ENCODE measurements at places on chromosomes 4 and X.

GRCh38 chr4:87545052-87545451, 15.9 kb upstream of the SPARCL1 start:
- no peak for DNase-seq

DNA sequence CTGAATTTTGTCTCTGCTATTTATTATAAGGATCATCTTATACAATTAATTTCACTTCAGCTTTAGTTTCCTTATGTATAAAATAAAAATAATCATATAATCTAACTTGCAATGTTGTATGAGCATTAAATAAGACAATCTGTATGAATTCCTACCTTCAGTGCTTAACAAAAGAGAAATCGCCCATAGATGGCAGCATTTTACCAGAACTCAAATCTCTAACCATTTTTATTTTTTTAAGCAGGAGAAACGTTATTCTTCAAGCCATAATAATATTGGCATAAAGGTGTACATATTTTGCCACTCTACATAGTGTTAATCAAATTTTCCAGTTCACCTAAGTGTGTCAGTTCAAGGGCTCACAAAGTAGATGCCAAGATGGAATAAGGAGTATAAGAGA, 78.8 kb downstream of the TMEM47 start:
- no peak for DNase-seq

- DNase-seq, result no peak
Observed at GRCh38 chr4:33924239-33924638, 2320.1 kb downstream of the ARAP2 start.

- no peak for DNase-seq
Observed at GRCh38 chr4:105544520-105545286, 7.7 kb upstream of the ARHGEF38 start.

- peak; percentile 51 for DNase-seq
Observed at GRCh38 chrX:152926279-152926678, 28.4 kb downstream of the ZNF185 start.

- no peak for DNase-seq
Observed at GRCh38 chrX:130072345-130072740, 38.0 kb downstream of the ELF4 start.

- peak; percentile 75 for DNase-seq
Observed at GRCh38 chr4:129428454-129428853, 332.5 kb downstream of the C4orf33 start.

- no peak for DNase-seq
Observed at GRCh38 chr4:147779451-147779850, 47.6 kb downstream of the ARHGAP10 start.

- no peak for DNase-seq
Observed at GRCh38 chrX:32985544-32985943, 225.8 kb downstream of the DMD start.

- DNase-seq, result no peak
Observed at GRCh38 chrX:51459125-51459524, 37.3 kb downstream of the NUDT11 start.

GRCh38 chrX:7045238-7045955, 102.1 kb upstream of the STS start:
- no peak for DNase-seq

GRCh38 chr4:163493643-163494359, 689 bp upstream of the TMA16 start:
- DNase-seq, result no peak

DNA sequence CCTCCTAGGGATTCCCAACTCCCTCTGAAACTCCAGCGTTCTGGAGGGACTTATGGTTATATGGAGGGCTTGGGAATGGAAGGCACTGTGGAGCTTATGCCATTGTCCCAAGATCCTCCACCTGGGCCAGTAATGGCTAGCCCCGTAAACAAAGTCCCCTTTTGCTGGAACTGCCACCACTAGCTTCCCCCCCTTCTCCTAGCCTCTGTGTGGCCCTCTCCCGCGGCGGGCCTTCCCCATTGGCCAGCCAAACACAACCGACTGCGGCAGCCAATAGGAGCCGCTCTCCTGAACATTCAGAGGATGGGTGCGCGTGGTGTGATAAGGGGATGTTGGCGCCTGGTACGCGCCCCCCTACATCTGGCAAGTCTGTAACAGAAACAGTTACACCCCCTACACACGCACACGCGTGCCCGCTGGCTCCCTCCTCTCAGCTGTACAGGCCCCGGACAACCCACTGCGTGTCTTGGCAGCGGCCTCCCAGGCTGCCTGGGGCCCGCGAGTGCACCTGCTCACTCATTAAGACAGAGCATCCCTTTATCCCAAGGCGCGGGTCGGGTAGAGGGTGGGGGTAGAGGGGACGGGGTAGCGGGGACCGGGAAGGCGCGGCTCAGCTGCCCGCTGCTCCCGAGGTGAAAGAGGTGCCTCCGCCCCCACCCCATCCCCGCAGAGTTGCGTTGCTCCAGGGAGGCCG, 863 bp upstream of the RAB33A start:
- peak; percentile 88 for DNase-seq

DNA sequence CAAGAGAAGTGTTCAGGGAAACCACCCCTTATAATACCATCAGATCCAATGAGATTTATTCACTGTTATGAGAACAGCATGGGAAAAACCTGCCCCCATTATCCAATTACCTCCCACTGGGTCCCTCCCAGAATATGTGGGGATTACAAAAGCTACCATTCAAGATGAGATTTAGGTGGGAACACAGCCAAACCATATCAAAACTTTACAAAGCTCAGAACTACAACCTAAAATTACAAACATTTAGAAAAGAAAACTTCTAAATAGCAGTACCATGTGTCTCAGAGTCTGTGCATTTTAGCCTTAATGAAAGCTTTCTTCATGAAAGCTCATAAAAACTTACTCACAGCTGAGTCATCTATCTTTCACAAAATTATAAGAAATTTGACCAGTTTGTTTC, 1442.8 kb upstream of the PCDH7 start:
- no peak for DNase-seq

GRCh38 chrX:53281321-53281822, at the start of gene IQSEC2:
IQSEC2 (minus strand) TSS chrX:53281584.
- DNase-seq, result no peak

DNA sequence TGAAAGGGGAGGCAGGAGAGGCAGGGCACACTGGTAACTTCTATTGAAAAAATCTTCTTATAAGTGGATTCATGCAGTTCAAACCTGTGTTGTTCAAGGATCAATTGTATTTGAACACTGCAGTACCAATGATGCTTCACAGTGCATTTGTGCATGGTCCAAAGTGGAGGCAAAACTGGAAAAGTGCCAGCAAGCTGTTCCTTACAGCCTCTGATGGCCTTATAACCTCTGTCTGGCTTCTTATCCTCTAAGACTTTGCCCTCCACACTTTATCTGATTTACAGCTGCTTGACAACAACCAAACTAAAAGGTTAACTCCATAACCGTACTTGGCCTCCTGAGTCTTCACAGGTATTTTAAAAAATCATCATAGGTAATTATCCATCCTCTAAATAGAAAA, 40.4 kb downstream of the MAGEB17 start:
- no peak for DNase-seq

Data from NCI-H1092 (cell line).